LHCN-M2 (cell line): ENCODE measurements at places on chromosomes 5 and 9. TPM values are rescaled to one million over a fixed set of nuclear protein-coding genes. Genes with fewer than 3 reads are reported as not detected.

DNA sequence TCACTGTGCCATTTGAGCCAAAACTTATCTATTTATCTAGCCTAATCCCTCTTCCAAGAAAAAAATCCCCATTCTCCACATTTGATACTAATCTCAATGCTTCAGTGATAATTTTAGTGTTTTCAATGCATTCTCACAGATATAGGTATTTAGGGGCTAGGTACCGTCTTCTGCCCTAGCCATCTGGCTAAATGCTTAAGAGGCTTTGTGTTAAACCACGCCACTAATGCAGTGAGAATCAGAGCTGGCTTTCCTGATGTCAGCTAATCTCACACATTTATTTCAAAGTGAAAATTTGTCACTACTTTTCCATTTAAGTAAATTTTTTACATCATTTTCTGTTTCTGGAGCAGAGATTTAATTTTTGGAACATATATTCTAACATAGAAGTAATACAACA, 479.7 kb downstream of the MAN2A1 start:
- DNase-seq, result no peak

DNA sequence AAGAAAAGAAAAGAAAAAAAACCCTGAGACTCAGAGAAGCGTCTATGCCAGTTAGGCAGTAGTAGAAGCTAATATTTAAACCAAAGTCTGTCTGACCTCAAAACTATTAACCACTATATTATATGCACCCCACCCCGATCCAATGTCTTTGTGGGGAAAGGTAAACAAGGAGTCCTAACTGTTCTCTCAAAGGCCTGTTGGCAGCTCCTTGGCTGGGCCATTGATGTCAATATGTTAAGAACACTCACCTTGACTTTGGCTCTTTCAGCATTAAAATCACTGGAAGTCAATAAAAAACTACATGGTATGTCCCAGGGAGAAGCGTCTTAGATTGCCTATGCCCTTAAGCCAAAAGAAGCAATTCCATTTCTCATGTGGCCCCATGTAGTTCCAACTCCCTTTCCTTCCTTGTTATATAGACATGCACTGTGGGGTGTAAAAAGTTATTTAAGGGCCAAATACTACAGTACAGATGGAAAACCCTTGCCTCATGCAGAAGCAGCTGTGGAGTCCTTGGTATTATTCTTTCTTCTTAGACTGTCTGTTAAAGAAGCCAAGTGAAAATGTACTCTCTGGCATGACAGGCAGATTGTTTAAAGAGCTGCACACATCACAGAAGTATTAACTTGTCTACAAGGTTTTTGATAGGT, 308.6 kb upstream of the RPS23 start:
- DNase-seq, result no peak

DNA sequence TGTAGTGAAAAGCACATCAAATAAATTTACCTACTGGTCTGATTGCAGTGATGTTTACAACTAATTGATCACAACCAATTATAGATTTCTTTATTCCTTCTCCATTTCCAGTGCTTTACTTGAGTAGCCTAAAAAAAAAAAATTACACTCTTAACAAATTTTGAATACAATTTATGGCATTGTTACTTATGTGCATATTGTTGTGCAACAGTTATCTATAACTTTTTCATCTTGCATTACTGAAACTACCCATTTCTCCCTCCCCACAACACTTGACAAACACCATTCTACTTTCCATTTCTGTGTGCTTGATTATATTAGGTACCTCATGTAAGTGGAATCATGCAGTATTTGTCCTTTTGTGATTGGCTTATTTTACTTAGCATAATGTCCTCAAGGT, 12.3 kb downstream of the RMI1 start:
- no peak for DNase-seq

DNA sequence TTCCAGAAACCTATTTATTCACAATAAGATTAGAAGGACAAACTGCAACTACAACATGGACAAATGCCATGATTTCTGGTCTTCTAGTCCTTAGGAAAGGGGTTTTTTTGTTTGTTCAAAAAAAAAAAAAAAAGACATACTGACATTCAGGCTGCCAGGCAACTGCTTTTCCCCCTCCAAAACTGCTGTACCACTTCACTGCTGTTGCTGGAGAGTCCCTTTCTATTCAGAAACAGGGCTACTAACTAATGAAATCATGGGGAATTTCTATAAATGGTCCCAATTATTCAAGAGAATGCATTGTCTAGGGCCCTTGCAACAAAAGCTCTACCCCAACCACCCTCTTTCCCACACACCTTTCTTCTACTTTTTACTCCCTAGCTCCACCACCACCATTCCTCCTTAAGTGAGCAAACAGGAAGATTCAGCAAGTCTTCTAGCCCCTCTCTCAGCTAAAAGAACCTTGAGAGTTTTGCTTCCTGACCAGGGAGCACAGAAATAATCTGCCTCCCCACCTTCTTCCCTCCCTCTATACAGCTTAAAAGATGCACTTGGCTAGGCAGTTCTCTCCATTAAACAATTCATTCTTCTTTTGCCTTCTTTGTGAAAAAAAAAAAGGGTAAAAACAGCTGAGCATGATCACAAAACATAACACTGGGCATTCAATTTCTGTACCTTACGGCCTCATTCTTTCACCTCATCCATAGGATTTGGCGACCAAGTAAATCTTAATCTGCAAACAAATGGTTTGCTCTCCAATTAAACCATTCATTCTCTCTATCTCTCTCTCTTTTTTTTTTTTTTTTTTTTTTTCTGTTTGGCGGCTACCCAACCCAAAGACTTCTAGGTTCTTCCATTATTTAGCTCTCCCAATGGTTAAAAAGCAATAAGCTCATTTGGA, 13.8 kb downstream of the ZNF608 start:
- DNase-seq, result no peak

GRCh38 chr9:130411566-130411915, 33.2 kb upstream of the ASS1 start:
- DNase-seq, result no peak

DNA sequence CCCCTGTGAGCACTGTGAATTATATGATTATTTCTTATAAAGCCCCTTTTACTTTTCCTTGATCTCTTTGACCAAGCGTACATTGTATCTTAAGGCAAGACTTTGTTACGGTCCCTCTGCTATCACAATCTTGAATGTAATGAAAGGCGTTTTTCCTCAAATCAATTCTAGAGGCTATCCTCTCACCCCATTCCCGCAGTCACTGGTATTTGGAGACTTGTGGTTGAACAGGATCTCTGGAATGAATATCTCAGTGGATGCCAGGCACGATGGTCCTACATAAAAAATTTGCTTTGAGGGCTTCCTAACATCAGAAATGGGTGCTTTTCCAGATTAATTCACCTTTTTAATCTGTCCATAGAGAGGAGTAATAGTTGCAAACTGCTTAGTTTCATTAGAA, 151.4 kb upstream of the PAPPA start:
- DNase-seq, result no peak

DNA sequence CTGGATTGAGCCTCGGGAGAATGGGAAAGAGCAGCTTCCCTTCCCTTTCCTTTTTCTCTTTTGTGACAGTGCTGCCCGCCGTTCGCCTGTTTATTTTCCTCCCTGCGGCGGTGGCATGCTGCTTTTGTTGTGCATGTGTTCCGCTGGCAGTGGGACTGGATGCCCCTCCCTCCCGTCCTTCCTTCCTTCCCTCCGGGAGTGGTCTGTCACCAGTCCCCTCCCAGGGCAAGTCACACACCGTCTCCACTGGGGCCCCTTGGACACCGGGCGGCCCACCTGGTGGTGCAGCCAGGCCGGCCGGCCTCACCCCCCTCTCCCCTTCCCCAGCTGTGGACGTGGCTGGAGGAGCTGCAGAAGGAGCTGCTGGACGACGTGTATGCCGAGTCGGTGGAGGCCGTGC, 214.7 kb downstream of the TRIO start:
- DNase-seq, result no peak

GRCh38 chr9:95132366-95133324, 184.9 kb downstream of the FANCC start:
- no peak for DNase-seq

Gene AFAP1L1
- 5.9 and 6.4 TPM in 2 replicates for total RNA-seq
